Trophoblast cell (in vitro differentiated cells and primary cell): ENCODE measurements at places on chromosomes 6 and 20.

DNA sequence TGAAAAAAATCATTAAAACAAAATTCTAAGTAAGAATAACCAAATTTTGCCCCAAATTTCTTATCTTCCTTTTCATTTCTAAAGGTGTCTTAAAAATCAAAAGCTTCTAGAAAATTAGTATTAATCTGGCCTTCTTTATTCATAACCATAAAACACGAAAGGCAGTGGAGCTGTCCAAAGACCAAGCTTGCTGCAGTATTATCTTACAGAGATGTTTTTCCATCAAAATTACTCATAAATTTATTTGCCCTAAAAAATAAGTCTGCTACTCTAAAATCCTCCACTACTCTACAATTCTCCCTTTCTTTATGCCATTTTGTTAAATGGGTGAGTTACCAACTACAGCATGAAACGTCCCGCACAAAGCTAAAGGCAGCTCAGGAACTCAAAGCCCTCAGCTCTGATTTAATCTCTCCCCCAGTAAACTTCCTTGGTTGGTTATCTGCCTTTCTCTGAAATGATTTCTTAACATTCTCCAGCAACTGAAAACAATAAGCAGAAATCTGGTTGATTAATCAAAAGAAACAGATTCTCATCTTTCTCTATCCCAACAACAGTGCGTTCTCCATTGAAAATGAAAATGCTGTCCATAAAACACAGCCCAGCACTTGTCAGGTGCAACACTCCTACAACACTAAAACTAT is 2.1 kb downstream of the USP49 start:
- DNase-seq, result peak; percentile 28
- H3K36me3 ChIP-seq, result peaks cover 1% of the 10 kb centered on the region
- H3K4me1 ChIP-seq, result peaks cover 7% of the 10 kb centered on the region
- no peak overlapping the region for H3K27ac ChIP-seq
- no peak overlapping the region for H3K4me3 ChIP-seq

DNA sequence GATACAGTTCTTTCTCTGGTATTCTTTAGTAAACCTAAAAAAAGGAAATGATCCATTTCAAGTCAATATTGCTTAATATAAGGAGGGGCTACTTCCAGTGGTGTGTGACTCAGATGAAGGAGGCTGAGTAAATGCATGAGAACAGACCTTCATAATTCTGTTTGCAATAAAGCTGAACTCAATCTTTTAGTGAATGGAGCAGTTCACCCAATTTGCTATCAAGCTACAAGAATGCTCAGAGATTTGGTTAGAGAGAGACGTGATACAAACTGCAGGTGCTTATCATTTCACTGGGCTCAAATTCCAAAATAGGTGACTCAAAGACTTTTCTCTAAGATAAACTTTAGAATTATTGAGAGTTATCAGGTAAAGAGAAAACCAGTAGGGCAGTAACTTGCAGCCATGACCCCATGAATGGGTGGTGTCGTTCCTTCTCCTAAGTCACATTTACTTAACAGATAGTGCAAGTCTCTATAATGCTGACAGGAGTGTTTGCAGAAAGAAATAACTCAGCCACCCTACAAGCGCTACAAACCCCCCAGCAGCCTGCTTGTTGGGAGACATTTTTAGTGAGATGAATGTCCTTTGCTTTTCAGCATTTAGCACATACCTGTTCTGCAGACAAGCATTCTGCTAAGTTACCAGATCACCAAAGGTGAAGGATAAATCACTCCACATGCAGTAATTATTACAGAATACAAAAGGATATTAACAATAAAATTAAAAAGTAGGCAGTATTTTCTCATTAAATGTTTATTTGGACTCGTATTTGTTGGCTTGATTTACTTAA is 16.4 kb upstream of the BLOC1S5 start:
- H3K4me3 ChIP-seq, result no peak overlapping the region
- no peaks in the 10 kb centered on the region for H3K36me3 ChIP-seq
- H3K4me1 ChIP-seq, result no peaks in the 10 kb centered on the region
- H3K27me3 ChIP-seq, result no peaks in the 10 kb centered on the region

- H3K36me3 ChIP-seq, result no peaks in the 10 kb centered on the region
- H3K4me3 ChIP-seq, result no peak overlapping the region
- no peak overlapping the region for H3K27ac ChIP-seq
- H3K4me1 ChIP-seq, result no peaks in the 10 kb centered on the region
- no peak for DNase-seq
- no peaks in the 10 kb centered on the region for H3K27me3 ChIP-seq
Observed at GRCh38 chr6:2744209-2744771, 6.4 kb downstream of the MYLK4 start.

DNA sequence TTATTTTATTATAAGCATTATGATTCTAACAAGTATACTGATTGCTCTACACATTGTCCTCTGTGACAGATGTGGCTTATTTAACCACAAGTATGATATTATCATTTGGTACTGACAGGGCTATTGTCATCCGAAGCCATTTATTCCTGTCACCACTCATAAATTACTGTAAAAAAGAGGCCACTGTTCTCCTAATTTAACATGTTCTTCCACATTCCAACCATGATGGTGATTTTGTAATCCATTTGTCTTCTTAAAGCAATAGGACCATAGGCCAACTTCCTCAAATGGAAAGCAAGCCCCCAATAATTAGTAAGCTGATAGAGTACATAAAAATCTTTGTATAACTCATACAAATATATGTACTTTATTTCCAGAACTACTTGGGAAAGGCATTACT is 50.6 kb downstream of the FUT9 start:
- no peak overlapping the region for H3K4me3 ChIP-seq
- DNase-seq, result peak; percentile 66
- H3K36me3 ChIP-seq, result no peaks in the 10 kb centered on the region
- no peaks in the 10 kb centered on the region for H3K27me3 ChIP-seq
- no peak overlapping the region for H3K27ac ChIP-seq

DNA sequence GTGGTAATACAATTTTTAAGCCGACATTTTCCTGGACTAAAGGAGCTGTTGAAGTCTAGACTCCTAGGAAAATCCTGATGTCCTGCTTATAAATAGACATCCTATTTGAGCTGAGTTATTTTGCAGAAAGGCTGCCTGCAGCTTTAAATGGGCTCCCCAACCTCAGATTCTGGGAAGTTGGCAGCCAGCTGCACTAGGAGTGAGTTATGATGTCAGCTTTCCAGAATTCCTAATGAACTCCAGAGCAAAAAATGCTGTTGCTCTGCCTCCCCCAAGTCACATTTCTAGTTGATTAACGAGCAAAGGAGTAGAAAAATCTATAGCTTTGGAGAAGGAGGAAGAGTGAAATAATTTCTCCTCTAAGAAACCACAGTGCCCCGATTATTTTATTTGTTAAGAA is 346.3 kb upstream of the SULF2 start:
- DNase-seq, result peak; percentile 43
- H3K36me3 ChIP-seq, result no peaks in the 10 kb centered on the region
- no peaks in the 10 kb centered on the region for H3K4me1 ChIP-seq
- no peak overlapping the region for H3K4me3 ChIP-seq
- no peaks in the 10 kb centered on the region for H3K27me3 ChIP-seq
- no peak overlapping the region for H3K27ac ChIP-seq

DNA sequence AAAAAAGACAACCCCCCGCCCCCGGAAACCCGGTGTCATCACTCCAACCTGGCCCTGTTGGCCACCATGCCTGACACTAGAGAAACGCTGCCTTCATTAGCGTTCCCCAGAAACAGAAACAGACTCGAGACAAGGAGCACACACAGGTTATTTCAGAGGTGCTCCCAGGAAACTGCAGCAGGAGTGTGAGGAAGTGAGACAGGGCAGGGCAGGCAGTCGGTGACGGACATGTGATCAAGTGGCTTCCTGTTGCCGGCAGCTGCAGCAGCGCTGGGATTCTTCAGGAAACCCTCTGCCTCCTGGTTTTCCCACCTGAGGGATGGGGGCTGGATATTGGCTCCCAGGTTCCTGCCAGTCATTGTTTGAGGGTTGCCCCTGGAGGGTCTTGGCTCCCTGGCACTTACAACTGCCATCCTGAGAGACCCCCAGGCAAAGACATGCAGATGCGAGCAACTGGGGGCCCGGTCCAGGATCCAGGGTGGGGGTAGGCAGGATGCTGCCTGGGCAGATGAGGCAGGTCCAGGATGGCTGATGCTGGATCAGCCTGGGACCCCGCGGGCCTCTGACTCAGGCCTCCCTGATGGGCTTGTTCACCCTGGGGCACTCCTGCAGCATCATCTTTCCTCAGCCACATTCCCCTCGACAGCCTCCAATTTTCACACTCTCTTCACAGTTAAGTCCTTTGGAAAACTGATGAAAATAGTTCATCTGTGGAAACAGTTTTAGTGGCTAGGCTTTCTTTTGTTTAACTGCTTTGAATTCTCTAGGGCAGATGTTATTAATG is 150.7 kb upstream of the SYNDIG1 start:
- no peak for DNase-seq
- H3K4me3 ChIP-seq, result no peak overlapping the region
- H3K36me3 ChIP-seq, result no peaks in the 10 kb centered on the region
- H3K27ac ChIP-seq, result no peak overlapping the region
- H3K4me1 ChIP-seq, result no peaks in the 10 kb centered on the region

GRCh38 chr6:122128445-122128844 is 271.0 kb upstream of the HSF2 start:
- no peak overlapping the region for H3K4me3 ChIP-seq
- no peaks in the 10 kb centered on the region for H3K27me3 ChIP-seq
- DNase-seq, result no peak
- no peaks in the 10 kb centered on the region for H3K4me1 ChIP-seq
- no peak overlapping the region for H3K27ac ChIP-seq
- H3K36me3 ChIP-seq, result no peaks in the 10 kb centered on the region

GRCh38 chr6:85470023-85470410 is 20.1 kb downstream of the NT5E start:
- no peak overlapping the region for H3K4me3 ChIP-seq
- no peaks in the 10 kb centered on the region for H3K27me3 ChIP-seq
- H3K27ac ChIP-seq, result no peak overlapping the region
- no peaks in the 10 kb centered on the region for H3K4me1 ChIP-seq
- peak; percentile 85 for DNase-seq
- no peaks in the 10 kb centered on the region for H3K36me3 ChIP-seq

DNA sequence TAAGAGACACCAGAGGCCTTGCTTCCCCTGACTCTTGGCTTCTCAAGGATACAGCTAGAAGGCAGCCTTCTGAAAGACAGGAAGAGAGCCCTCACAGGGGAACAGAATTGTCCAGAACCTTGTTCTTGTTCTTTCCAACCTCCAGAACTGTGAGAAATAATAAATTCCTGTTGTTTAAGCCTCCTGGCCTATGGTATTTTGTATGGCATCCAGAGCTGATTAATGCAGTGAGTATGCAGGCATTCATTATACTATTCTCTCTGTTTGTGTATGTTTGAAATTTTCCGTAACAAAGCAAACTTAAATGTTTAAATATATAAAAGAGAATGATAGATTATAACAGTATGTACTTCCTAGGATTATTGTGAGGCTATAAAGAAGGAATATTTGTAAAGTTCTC is 903.4 kb upstream of the FLRT3 start:
- H3K27me3 ChIP-seq, result no peaks in the 10 kb centered on the region
- no peak overlapping the region for H3K4me3 ChIP-seq
- no peak for DNase-seq
- H3K36me3 ChIP-seq, result no peaks in the 10 kb centered on the region
- no peak overlapping the region for H3K27ac ChIP-seq
- no peaks in the 10 kb centered on the region for H3K4me1 ChIP-seq

DNA sequence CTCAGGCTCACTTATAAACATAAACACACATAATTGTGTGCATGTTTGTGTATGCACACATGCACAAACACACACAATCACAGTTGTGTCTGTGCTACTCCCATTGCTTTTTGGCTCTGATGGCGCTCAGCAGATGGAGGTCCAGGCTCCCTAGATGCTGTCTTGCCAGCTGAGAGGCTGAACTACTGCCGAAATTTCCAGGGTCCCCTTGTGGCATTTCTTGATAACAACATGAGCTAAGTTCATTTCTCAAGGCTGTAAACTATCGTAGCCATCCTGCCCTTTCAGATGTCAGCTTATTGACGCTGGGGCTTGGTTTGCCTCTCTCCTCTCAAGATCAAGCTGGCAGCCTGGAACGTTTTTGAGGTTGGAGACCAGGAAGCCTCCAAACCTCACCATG is 313.9 kb upstream of the RNF24 start:
- no peaks in the 10 kb centered on the region for H3K36me3 ChIP-seq
- H3K27ac ChIP-seq, result no peak overlapping the region
- no peak overlapping the region for H3K4me3 ChIP-seq
- no peaks in the 10 kb centered on the region for H3K4me1 ChIP-seq

GRCh38 chr6:99189823-99190721 is 159.4 kb downstream of the FAXC start:
- H3K4me3 ChIP-seq, result no peak overlapping the region
- no peak for DNase-seq

- no peaks in the 10 kb centered on the region for H3K36me3 ChIP-seq
- no peak for DNase-seq
- H3K27me3 ChIP-seq, result no peaks in the 10 kb centered on the region
- H3K4me3 ChIP-seq, result no peak overlapping the region
- no peaks in the 10 kb centered on the region for H3K4me1 ChIP-seq
Observed at GRCh38 chr6:906920-907319, 214.0 kb upstream of the EXOC2 start.

GRCh38 chr6:51266604-51267003 is 447.9 kb downstream of the TFAP2B start:
- H3K4me3 ChIP-seq, result no peak overlapping the region
- H3K4me1 ChIP-seq, result peaks cover 5% of the 10 kb centered on the region
- H3K36me3 ChIP-seq, result no peaks in the 10 kb centered on the region
- no peak overlapping the region for H3K27ac ChIP-seq
- no peak for DNase-seq

GRCh38 chr6:116633685-116634084 is 17.4 kb downstream of the RSPH4A start:
- DNase-seq, result no peak
- no peaks in the 10 kb centered on the region for H3K4me1 ChIP-seq
- no peak overlapping the region for H3K27ac ChIP-seq
- no peak overlapping the region for H3K4me3 ChIP-seq
- H3K36me3 ChIP-seq, result peaks cover 6% of the 10 kb centered on the region

DNA sequence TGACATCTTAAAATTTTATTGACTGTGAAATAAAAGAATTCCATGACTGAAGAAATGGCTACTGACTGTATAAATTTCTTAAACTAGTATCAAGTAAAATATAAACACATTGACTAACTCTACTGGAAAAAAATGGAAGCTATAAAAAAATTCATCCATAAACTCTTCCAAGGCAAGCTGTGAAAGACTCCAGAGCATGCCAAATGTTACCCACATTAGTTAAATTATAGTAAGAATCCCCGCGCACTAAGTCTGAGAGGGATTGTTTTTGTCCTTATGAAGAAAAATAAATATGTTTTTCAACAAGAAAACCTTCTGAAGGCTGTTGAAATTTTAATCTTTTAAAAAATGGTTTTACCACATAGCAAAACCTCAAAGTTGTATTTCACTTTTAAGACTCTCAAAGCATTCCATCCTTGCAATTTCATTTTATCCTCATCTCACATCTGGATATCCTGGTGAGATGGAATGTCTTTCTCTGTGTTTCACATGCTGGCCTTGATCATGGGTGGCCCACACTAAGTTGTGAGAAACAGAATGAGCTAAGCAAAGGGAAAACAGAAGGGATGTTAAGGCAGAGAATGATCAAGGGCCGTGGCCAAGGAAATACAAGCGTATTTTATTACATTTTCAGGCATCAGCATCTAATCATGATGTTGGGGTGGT is 732.5 kb downstream of the KIF16B start:
- DNase-seq, result no peak
- no peaks in the 10 kb centered on the region for H3K4me1 ChIP-seq
- H3K27me3 ChIP-seq, result no peaks in the 10 kb centered on the region
- no peaks in the 10 kb centered on the region for H3K36me3 ChIP-seq

GRCh38 chr20:5829241-5829809 is 79.1 kb downstream of the SHLD1 start:
- H3K4me1 ChIP-seq, result no peaks in the 10 kb centered on the region
- H3K4me3 ChIP-seq, result no peak overlapping the region
- no peaks in the 10 kb centered on the region for H3K27me3 ChIP-seq
- DNase-seq, result no peak

- H3K4me3 ChIP-seq, result no peak overlapping the region
- H3K27ac ChIP-seq, result no peak overlapping the region
- no peak for DNase-seq
- H3K36me3 ChIP-seq, result no peaks in the 10 kb centered on the region
- H3K27me3 ChIP-seq, result no peaks in the 10 kb centered on the region
Observed at GRCh38 chr6:42158011-42158410, 15.2 kb upstream of the GUCA1A start.
